NCI-H748 treated with DMSO at 0.1 percent for 48 hours (cell line): ENCODE measurements at places on chromosomes 5 and 9.

DNA sequence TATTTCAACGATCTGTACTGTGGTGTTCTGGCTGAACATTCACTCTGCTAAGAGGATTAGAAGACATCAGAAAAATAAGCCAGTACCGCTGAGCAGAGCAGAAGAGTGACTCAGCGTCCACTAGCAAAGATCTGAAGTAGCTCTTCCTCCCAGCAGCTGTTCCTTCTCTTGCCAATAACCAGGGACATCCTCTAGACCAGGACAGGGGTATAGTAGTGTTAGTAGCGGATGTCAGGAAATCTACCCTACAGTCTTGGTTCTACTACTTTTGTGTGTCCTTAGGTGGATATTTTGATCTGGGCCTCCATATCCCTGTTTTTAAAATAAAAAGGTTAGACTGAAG, 103.6 kb downstream of the TSSK1B start:
- DNase-seq, result no peak

- DNase-seq, result no peak
These were observed 39.4 kb downstream of the RNF44 start for GRCh38 chr5:176497852-176498251.

DNA sequence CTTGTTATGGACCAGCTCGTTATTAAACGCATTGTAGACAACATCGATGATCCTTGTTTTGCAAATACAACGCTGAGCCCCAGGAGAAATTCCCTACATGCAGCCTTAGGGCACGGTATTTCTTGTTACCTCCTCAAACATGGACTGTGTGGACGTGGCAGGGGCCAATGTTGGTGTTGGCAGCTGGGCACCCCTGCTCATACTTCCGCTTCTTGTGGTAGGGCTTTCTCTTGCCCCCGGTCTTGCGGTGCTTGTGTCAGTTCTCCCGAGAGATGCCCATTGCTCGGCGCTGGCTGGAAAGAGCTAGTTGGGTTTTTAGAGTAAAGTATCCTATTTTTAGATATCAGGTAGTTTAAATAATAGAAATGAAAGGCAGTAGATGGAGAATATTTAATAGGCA, 45.5 kb downstream of the UBAP1 start:
- DNase-seq, result no peak

DNA sequence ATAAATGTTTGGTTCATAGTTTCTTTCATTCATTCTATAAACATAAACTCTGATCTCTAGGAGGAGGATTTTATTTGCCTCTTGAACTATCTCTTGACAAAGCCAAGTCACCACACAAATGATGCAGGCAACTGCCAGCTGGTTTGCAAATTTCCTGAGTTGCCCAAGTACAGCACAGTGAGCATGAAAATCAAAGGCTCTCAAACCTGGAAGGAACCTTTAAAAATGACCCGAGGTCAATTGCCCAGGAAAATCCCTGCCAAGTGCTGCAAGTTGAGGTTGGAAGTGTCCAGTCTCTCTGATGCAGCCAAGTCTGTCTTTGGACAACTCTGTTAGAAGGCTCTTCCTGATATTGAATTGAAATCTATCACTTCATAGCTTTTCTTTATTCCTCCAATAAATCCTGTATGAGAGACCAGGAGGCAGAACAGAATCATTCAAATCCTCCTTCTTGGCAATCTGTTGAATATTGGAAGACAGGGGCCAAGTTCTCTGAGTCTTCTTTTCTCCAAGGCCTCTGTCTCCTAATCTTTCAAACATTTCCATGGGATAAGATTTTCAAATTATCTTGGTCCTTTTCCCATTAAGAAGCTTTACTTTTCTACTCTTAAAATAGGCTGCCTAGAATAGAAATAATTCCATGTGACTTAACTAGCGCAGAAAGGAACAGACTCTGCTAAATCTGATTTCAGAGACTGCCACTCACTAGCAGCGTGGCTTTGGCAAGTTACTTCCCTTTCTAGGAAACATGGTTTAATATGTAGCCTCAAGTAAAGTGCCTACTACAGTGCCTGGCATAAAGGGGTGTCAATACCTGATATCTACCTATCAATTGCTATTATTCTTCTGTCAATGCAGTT, 159.2 kb downstream of the SNX18 start:
- no peak for DNase-seq

- DNase-seq, result no peak
These were observed 2.3 kb downstream of the DENND4C start for GRCh38 chr9:19232823-19233194.

DNA sequence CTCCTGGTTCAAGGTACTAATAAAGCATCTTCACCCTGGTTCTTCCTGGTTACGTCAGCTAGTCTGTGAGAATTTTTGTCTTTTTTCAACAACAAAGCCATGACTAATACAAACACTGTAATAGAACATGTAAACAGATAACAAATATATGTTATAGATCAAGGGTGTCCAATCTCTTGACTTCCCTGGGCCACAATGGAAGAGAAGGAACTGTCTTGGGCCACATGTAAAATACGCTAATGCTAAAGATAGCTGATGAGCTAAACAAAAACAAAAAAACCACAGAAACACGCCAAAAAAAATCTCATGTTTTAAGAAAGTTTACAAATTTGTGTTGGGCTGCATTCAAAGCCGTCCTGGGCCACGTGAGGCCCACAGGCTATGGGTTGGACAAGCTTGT, 124.5 kb upstream of the GNA14 start:
- no peak for DNase-seq

DNA sequence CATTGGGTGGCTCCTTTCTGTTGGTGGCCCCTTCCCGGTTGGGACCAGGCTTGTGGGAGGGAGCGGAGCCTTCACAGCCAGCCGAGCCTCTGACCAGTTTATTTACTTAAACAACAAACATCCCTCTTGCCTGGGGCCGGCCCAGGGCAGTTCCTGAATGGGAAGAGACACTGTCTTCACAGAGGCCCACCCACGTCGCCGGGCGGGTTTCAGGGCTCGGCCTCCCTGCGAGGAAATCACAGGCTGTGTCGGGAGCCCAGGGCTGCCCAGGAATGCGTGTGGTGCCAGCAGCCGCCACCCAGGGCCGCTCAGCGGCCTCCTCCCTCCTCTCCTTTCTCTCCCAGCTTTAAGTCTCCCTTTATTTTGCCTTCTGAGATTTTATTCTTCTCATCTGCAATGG, 132.5 kb downstream of the HSD17B3 start:
- DNase-seq, result no peak

- no peak for DNase-seq
These were observed 24.3 kb downstream of the ABCA1 start for GRCh38 chr9:104903609-104904008.

DNA sequence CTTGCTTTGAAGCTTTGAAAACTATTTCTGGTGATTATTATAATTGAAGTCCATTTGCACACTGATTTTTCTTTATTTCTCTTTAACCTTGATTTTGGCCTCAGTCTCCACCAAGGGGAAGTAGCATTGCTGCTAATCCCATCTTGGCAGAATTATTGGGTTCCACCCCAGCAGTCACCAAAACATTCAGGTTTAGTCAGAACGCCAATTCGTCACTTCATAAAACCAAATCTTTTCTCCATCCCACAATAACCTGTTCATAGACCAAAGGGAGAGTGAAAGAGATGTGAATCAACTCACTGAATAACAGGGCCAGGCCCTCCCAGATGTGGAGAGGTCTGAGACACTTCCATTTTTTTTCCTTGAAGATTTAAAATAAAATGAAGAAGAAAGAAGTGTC, 95.1 kb upstream of the VCAN start:
- no peak for DNase-seq

GRCh38 chr5:168658394-168658793, 79.2 kb upstream of the PANK3 start:
- no peak for DNase-seq

DNA sequence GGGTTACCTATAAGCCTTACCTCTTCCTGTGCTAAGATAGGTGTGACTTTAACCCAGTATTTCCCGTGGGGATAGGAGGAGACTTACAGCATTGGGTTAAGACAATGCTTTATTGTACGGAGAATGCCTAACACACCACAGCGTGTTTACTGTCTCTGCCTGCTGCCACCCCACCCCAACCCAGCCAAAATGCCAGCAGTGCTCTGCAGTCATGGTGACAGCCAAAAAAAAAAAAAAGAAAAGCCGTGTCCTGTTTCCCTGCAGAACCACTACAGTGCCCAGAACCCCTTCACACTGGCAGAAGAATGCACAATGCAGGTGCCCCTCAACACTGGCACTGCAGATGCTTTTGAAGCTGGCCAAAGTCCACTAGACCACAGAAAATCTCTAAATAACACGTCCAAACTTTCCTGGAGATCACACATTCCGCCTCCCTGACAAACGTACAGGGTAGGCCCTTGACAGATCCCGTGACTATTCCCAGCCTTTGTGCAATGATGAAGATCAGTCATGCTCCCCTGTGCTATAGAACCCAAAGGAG, 102.2 kb downstream of the SERINC5 start:
- no peak for DNase-seq

- no peak for DNase-seq
These were observed 143.0 kb upstream of the PRLR start for GRCh38 chr5:35373249-35373648.

DNA sequence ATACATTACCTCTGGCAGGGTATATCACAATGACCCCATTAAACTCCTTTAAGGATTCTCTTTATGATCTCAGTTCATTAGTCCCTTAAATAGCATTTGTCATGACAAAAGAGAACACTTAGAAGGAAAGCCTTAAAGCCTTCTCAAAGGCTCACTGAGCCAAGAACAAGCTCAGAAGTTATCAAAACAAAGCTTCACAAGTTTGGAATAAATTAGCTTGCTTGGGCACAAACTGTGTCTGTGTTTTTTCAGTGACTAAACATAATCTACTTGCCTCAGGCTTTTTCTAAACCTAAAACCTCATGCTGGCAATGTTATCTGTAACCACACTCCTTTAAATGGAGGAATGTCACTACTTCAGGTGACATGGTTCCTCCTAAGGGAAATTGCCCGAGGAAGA, 1114.9 kb upstream of the C9orf72 start:
- DNase-seq, result no peak

GRCh38 chr5:79612667-79613198, 492 bp downstream of the TENT2 start:
- DNase-seq, result no peak

DNA sequence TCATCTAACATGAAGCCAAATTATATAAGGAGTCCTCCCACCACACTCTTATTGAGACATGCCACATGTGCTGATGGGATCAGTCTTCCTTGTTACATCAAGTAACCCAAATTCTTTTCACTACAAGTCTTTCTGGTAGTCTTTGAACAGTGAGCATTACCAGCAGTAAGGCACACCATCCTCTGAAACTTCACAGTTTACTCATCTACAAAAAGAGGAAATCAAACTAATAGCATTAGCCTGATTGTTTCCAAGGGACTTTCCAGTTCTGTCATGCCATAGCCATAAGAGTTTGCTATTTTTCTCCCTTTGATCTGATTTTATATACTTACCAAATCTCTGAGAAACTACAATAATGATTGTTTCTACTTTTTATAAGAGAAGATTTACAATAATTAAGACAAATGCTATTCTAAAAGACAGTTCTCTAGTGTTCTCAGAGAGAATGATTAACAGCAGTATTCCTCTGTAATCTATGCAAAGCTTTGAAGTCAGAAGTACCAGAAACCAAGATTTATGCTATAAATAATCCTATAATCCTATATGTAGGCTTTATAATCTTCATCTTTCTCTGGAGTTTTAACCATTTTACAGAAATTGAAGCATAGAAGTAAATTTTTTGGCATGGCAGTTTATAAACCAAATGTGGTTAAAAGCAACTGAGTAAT, 166.2 kb upstream of the ACO1 start:
- no peak for DNase-seq

GRCh38 chr5:133423618-133424282, 188.6 kb downstream of the FSTL4 start:
- DNase-seq, result no peak

GRCh38 chr9:131402738-131403492, 9.0 kb downstream of the PRRC2B start:
- no peak for DNase-seq

DNA sequence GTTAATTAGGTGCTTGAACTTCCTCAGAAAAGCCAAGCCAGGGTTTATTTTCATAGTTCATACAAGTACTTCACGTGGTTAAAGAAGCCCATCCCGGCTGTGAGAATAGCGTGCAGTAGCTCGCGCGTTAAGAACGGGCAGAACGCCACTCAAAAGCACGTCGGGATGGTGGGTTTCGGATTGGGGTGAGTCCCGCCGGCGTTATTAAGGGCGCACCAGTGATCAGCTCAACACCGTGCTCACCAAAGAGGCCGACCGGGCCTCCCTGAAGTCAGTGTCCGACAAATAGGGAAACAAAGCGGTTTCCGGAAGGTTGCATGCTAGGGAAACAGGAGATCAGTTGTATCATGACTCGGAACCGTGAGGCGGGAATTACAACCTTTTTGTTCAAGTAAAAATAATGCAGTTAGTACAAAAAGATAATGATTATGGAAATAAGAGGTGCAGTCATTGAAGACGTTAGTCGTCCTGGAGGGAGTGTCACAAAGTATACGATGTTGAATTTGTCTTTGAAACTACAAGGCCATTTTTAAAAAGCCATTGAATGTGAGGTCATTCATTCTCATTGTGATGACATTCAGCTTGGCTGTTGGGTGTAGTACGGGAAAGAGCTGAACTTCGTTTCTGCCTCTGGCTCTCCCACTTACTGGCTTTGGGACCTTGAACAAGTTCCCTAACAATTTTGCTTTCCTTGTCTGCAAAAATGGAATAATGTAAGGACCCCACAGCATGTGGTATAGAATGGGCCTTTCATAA, 992 bp downstream of the SETD9 start:
- DNase-seq, result peak; percentile 25

- DNase-seq, result no peak
These were observed 32.7 kb downstream of the KCNIP1 start for GRCh38 chr5:170536525-170536924.

DNA sequence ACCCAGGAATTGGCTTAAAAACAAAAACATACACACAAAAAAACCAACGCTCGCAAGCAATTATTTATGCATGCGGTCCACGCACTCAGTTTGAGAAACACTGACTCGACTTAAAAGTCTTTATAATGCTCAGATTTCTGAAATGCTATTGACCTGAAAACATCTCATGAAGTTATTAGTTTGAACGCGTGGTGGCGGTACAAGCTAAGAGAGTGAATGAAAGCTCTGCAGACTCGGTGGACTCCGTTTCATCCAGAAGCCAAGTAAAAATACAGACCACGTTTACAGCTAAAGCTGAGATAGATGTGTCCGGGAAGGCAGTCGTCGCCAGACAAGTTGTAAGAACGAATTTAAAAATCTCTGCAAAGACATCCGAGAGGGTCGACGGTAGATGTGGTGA, at the start of gene PCDHB6:
Gene PCDHB6 (plus strand): TSS at position 246 of the 400 bp plus-strand sequence. CDS start 201 bp downstream, outside the sequence.
- peak; percentile 46 for DNase-seq

GRCh38 chr5:149406203-149406978, 27.3 kb upstream of the IL17B start:
- no peak for DNase-seq

DNA sequence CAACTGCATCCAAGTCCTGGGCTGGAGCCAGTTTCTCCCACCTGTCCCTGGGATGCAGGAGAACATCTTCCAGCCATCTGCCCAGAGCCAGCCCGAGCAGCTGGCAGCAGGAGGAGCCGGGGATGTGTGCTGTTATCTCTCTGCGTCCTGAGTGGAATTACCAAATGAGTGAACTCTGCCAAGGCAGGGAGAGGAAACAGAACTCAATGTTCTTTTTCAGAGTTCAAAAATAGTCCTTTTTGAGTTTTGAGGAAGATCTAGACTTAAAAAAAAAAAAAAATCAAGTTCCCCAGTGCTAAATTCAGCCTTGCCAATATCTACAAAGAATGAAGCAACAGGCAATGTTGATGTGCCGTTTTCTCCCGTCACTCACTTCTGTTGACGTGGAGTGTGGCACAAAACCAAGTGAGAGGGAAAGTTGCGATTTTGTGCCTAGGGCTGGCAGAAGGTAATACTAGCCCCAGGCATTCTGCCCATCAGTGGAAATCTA, 56.2 kb downstream of the TMOD1 start:
- no peak for DNase-seq
